ENCODE measurements at places on chromosomes 2 and 18.

GRCh38 chr2:64260817-64261216 is 116.6 kb upstream of the PELI1 start:
- no peak for DNase-seq

- DNase-seq = no peak
These were observed 14.2 kb downstream of the ESPNL start for GRCh38 chr2:238114331-238114841.

DNA sequence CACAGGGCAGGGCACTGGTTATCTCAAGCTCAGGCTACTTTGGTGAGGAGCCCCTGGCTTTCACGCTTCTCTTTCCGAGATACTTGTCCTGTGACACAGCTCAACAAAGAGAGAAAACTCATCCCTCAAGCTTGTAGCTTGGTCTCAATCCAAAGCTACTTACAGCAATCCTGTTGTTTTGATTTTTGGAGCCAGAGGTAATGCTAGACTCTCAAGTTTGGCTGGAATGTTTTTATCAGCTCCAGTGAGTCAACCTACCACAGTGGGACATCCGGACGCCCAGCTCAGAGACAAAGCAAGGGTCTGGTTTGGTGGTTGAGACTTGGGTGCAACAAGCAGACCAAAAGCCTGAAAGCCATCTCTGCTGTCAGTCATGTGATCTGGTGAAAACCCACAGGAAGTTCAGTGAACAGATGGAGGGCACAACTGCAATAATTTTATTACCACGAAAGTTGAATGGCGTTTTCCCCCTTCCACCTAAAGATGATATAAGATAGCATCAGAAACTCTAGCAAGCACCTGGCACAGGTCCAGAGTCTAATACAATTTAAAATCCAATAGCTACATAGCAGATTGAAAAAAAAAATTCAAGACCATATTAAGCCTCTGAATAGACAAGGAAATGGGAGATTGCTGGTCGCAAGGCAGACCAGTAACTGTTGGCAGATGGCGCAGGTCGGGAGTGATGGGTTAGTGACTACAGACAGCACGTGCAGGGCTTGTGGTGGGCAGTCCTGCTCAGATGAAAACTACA is 102.3 kb upstream of the SMAD7 start:
- DNase-seq = no peak

- no peak for DNase-seq
These were observed 347.0 kb downstream of the CYRIA start for GRCh38 chr2:16318474-16319195.

- no peak for DNase-seq
These were observed 39.4 kb upstream of the GALR1 start for GRCh38 chr18:77210249-77210648.

- no peak for DNase-seq
These were observed 15.5 kb upstream of the SPATA3 start for GRCh38 chr2:230980468-230980867.

GRCh38 chr2:96402591-96402990 is 67.0 kb downstream of the NCAPH start:
- DNase-seq = no peak

Data from activated T-cell treated with anti-CD3 and anti-CD28 coated beads for 48 hours (primary cell).